ENCODE measurements at places on chromosomes 4 and X. TPM values are rescaled to one million over a fixed set of nuclear protein-coding genes. Genes with fewer than 3 reads are reported as not detected.

The MAGEA12 gene
- polyA plus RNA-seq = not detected

The PITX2 gene
- not detected for polyA plus RNA-seq

The DIPK2B gene
- 0.96 TPM for polyA plus RNA-seq

DNA sequence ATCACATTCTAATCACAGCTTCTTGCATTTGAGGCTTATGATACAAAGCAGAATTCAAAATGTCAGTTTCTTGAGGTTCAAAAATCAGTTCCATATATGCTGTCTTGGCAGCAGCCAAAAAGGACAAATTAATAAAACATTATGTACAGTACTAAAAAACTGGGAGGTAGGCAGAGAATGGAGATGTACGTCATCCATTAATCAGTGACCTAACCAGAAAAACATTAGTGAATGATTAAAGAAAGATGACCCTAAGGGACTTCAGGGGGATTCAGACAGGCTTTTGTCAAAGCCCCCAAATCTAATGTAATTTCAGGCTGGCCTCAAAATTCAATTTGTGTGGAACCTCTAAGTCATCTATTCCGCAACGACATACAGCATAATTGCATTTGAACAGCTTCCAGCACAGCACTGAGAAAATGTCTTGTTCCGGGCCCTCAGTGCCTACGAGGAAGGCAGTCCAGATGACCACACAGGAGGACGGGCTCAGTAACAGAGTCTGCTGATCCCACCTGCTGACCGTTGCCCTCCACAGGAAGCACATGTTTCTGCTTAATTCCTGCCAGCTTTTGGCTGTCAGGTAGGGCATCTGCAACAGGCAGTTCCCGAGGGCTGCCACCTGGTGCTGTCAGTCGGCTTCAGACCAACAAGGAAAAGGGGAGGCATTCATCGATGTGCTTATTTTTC, 83.8 kb upstream of the HHIP start:
- DNase-seq = no peak

DNA sequence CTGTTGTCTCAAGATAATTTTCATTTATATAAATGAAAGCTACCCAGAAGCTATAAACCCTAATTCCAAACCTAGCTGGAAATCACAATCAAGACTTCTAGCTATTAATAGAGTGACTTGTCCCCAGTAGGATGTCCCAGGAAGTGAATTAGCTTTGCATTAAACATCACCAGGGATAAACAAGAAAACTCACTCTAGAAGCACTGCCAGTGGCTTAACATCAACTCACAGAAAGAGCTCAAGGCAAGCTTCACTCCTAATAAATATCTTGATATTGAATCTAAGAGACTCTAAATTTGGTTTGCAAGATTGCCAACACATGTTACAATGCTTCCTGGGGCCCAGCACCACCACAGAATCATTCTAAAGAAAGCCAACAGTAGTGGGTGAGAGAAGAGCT, 468.7 kb upstream of the FAM241A start:
- no peak for DNase-seq

GRCh38 chr4:122701965-122702364, 30.5 kb upstream of the BBS12 start:
- no peak for DNase-seq

- DNase-seq = no peak
Measured at GRCh38 chr4:108693211-108693610, 42.8 kb downstream of the OSTC start.

DNA sequence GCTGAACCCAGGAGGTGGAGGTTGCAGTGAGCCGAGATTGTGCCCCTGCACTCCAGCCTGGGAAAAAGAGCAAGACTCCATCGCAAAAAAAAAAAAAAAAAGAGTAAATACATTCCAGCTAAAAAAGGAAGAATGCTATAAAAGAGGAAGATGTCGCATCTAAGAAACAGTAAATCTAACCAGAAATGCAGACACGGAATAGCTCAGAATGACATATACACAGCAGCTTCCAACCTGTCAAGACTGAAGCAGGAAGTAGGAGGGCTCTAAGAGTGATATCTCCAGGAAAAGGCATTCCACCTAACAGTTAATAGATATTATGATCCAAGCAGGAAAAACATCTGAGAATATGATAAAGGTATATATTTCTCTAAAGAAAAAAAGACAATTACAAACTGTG, 16.0 kb downstream of the CLOCK start:
- DNase-seq = no peak
